ENCODE measurements at places on chromosomes 16 and 17.

DNA sequence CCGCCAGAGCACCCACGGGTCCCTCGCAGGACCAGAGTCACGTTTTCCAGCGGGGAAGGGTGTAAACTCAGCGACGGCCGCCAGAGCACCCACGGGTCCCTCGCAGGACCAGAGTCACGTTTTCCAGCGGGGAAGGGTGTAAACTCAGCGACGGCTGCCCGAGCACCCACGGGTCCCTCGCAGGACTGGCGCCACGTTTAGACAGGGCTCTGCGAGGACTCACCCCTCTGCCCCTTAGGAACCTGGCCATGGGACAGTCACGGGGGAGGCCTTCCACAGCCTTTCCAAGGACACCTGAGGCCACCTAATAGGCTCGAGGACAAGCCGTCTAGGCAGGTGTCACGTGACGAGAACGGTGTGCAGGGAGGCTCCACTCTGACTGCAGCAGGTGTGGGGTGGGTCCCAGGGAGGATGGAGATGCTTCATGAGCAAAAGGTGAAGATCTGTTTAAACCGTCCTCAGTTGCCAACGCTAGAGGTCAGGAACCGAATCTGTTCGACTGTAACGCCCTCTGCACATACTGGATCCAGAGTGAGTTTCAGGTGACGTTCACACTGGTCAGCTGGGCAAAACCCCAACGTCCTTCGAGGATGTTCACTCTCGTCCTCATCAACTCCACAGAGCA is 48.0 kb upstream of the METRNL start:
- DNase-seq, result no peak

GRCh38 chr17:31425282-31426040 is 34.0 kb downstream of the RAB11FIP4 start:
- DNase-seq, result no peak

- DNase-seq, result no peak
Observed at GRCh38 chr17:14446825-14447224, 145.9 kb downstream of the HS3ST3B1 start.

DNA sequence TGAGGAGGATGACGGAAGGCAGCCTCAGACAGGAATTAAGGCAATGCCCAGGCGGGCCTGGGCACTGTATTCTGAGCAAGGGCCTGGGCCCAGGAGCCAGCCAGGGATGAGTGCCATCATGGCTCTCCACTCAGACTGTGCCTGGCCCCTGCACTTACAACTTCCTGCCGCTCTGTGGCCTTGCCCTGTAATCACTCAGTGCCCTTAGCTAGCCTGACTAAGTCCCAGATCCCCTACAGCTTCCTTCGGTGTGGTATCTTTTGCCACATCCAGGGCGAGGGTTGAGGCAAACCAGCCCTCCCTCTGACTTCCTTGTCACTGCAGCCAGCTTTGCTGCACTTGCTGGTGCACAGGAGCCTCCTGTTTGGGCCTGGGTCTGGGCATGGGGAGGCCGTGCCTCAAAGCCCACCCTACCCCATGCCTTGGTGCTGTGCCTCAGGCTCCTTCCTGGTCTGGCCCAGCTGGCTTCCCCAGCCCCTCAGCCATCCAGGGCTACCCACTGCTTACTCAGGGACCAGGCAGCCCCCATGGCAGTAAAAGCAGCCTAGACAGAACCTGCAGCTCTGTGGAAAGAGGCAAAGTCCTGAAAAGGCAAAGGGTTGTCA is 9.3 kb downstream of the SLC46A1 start:
- DNase-seq, result no peak

DNA sequence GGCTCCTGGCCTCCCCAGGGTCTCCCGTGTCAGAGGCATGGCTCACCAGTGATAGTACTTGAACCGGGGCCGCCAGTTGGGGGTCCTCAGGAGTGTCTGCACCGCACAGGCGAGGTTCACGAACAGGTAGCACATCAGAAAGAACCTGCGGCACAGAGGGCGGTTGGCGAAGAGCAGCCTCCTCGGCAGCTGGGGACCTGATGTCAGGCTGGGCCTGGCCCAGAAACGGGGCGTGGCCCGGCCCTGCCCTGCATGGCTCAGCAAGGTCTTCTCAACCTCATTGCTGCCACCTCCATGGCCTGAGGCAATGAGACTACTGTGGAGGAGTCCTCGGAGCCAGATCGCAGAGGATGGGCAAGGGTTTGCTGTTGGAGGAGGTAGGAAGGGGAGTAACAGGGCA is 4.1 kb upstream of the LCAT start:
- DNase-seq, result no peak

DNA sequence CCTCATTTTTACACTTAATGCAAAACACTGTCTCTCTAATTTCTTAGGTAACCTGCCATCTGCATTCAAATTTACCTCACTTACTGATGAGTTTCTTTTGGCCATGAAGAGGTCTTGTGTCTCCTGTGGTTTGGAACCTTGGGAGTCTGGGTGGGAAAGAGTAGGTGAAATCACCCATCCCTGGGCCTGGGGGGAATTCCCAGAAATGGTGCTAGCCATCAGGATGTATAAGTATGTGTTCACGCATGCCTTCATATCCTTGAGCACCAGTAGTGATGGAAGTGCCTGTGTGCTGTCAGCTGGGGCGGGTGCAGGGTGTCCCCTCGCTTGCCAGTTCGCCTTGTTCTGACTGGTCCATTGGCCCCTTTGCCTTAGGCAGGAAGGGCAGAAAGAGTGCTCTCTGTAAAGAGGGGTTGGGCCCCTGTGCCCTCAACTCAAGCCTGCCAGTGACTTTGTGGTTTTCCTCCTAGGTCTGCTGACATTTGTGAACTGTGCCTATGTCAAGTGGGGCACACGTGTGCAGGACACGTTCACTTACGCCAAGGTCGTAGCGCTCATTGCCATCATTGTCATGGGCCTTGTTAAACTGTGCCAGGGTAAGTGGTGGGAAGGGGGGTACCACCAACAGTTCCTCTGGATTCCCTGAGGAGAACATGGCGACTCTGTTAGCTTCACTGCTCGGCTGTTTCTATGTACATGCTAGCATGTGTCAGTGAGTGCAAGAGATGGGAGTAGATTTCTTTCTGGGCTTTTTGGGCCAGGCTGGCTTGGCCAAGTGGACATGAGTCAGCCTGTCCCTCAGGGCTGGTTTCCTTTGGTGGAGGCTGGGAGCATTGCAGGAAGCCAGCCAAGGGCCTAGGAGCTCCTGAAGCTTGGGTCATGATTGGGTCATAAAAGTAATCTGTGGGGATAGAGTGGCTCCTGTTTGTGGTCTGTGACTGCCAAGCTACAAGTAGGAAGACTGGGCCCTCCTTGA is 23.2 kb downstream of the SLC7A6OS start:
- DNase-seq, result no peak

DNA sequence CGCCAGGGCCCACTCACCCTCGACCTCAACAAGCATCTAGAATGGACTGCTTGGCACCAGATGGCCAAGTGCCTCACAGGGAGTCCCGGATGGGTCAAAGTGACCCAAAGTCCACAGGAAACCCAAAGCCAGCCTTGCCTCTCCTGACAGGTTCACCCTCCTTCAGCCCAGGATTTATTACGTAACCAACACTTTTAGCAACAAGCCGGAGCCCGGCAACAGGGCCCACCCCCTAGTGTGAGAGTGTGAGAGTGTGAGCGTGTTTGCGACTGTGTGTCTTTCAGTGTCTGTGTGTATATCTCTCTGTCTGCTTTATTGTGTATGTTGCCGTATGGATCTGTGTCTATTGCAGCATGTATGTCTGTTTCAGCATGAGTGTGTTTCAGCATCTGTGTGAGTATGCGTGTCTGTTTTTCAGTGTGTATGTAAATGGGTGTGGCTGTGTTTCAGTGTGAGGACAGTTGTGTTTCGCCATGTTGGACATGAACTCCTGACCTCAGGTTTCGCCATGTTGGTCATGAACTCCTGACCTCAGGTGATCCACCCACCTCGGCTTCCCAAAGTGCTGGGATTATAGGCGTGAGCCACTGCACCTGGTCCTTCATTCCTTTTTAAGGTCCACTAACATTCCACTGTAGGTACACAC is 13.7 kb upstream of the PEMT start:
- DNase-seq, result no peak

- no peak for DNase-seq
Observed at GRCh38 chr16:74083541-74083940, 213.1 kb upstream of the PSMD7 start.

DNA sequence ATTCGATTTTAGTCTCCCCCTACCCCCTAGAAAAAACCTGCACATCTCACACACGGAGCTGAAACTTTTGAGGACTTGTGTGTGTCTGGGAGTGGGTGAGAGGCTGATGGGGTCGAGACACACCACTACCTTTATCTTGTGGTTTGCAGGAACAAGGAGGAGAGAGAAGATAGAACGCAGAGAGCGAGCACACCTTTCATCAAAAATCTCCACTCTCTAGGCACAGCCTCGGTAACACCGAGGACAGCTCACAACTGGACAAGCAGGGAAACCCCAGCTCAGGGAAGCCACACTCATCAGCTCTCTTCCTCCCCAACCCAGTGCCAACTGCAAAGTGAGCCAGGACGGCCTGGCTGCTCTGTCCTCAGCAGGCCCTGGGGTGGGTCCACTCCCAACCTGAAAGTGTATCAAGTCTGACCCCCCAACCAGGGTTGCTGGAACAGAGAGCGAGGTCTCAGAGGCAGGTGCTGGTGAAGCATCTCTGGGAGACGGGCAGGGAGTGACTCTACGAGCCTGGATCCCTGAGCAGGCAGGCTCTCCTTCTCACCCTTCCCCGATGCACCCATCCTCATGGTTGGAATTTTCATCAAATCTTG is 5.2 kb upstream of the GHDC start:
- no peak for DNase-seq

GRCh38 chr16:89010210-89010925 is 33.4 kb upstream of the CBFA2T3 start:
- no peak for DNase-seq

GRCh38 chr16:57665541-57665940 is 2.6 kb upstream of the ADGRG3 start:
- no peak for DNase-seq

GRCh38 chr17:72890711-72891110 is 201.8 kb downstream of the SLC39A11 start:
- no peak for DNase-seq

- DNase-seq, result no peak
Observed at GRCh38 chr17:17419631-17420030, 57.2 kb upstream of the MED9 start.

GRCh38 chr16:88445583-88445960 is 7.5 kb upstream of the ZFPM1 start:
- no peak for DNase-seq

DNA sequence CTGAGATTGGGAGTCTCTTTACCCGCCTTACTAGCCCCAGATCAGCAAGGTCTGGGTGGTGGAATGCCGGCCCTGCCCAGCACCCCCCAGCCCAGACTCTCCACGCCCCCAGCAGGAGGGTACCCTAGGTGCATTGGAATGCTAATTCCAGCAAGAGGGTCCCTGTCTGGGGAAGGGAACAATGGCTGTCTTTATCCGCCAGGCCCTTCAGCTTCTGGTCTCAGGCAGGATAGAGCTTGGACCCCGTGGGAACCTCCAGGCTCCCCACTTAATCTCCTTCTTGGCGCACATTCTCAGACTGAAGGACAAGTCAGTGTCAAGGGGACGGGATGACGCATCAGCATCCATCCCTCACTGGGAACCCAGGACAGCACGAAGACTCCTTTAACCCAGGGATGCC is 85.1 kb downstream of the LITAF start:
- no peak for DNase-seq

DNA sequence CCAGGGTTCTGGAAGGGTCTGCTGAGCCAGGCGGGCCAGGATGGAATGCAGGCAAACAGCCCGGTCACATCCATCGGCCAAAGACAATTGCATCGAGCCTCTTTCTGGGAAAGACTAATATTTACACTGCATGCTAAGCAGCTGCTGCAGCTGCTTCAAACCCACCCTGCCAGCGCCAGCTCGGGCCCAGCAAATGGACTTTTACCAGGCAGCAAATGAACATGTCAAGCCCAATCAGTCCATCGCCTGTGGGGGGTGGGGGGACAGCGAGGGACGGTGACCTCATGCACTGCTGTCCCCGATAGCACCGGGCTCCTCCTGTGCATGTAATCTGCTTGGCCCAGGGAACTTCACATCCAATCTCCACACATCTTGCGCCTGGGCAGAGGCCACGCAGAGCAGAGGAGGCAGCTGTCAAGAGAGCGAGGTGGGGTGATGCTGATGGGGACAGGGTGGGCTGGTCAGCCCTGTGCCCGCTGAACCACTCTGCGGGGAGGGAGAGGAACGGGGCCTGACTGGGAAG is 39.4 kb upstream of the CDH5 start:
- no peak for DNase-seq

- DNase-seq, result no peak
Observed at GRCh38 chr17:17698371-17698770, 17.1 kb downstream of the RAI1 start.

GRCh38 chr17:82872591-82873520 is 33.0 kb upstream of the ZNF750 start:
- no peak for DNase-seq

GRCh38 chr17:69672924-69673323 is 258.4 kb downstream of the MAP2K6 start:
- no peak for DNase-seq

DNA sequence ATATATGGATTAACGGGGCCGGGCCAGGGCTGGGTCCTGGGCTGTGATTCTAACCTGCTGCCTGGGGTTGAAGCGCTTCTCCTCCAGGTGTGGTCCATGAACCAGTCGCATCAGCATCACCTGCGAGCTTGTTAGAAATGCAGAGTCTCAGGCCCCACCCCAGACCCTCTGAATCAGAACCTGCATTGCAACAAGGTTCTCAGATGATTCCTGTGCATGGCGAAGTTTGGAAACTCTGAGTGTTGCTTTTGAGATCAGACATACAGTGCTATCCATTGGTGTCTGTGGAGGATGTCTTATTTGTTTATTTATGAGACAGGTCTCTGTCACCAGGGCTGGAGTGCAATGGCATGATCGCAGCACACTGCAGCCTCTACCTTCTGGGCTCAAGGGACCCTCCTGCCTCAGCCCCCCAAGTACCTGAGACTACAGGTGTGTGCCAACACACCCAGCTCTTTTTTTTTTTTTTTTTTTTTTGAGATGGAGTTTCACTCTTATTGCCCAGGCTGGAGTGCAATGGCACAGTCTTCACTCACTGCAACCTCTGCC is 99.8 kb downstream of the PITPNC1 start:
- DNase-seq, result no peak

DNA sequence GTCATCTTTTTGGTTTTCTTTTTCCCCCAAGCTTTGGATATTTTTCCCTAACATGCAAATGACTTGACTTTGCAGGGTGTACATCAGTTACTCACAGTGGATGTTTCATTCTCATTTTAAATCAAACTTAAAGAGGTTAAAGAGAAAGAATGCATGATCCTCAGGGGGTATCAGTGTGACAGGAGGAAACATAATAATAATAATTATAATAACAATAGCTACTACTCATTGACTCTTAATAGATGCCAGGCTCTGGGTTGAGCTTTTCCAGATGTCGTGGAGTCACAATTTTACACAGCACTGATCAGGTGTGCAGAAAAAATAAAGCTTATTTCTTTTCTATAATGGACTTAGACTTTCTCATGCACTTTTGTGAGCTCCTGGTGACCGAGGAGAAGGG is 157.2 kb upstream of the CACNG3 start:
- no peak for DNase-seq

DNA sequence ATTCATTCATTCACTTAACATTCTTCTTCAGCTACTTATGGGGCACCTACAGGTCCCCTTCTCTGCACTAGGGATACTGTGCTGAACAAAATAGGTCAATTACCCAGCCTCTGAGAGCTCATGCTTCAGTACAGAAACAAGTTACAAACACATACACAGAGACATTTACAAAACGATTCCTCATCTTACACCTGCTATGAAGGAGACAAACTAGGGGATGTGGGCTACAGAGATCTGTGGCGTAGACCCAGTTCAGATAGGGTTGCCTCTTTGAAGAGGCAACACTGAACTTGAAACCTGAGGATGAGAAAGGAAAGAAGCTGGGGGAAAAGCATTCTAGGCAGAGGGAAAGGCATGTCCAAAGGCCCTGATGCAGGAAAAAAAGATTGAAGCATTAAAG is 5.2 kb downstream of the IL21R start:
- no peak for DNase-seq
